ENCODE measurements at places on chromosomes 2 and 18.
A peak's percentile ranks its signal among the peaks of the same experiment; 100 is the strongest.

- DNase-seq: no peak
Observed at GRCh38 chr2:23480957-23481797, 96.2 kb downstream of the KLHL29 start.

DNA sequence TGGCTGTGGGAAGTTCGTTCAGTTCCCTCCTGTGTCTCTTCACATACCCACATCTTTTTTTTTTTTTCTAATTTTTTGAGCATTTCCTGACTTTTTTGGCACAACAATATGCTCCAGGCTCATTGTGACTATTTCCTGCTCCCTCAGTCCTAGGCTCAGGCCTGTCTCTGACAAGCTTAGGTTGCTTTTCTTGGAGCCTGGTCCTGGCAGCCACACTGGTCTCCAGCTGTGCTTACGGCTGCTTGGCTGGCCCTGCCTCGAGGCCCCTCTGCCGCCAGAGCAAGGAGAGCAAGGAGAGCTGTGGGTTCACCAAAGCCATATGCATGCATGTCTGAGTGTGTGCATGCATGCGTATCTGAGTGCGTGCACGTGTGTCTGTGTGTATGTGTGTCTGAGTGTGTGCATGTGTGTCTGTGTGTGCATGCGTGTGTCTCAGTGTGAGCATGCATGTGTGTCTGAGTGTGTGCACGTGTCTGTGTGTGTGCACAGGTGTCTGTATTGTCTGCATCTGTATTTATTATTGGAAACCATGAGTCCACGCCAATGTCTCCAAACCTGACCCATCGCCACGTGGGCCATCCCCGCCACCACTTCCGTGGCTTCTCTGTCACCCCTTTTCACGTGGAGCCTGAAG lies 766.1 kb upstream of the SALL3 start:
- no peak for DNase-seq

DNA sequence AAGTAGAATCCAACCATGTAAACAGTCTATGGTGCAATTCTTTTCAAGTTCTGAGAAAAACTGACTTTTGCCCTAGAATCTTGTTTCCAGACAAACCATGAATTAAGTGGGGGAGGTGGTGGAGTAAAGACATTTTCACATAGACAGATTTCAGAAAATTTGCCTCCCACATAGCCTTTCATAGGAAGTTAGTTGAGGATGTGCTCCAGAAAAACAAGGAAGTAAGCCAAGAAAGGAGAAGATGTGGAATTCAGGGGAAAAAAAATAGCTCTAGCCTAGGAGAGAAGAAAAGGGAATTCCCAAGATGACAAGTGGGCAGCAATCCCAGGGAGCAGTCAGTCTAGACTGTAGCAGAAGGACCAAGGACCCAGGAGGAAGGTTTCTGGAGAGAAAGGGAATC lies 17.4 kb downstream of the RUFY4 start:
- DNase-seq: no peak

- DNase-seq: no peak
Observed at GRCh38 chr2:106982350-106982749, 96.4 kb upstream of the ST6GAL2 start.

GRCh38 chr2:88613921-88614320 lies 13.3 kb downstream of the EIF2AK3 start:
- DNase-seq: no peak

DNA sequence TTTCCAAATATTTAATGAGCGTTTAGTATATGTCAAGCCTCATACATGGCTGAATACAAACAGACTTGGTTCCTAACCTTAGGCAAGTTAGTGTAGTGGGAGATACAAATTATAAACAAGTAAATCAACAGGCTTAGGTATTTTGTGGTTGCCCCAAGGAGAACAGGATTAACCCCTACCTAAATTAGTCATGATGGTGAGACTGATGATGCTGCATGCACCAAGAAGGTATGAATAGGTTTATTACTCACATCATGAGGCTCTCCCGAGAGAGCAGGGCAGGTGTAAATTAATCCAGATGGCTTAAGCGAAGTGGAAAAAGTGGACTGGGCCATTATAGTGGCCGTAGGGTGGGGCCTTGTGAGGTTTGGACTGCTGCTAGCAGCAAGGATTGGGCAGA lies 118.1 kb upstream of the GCFC2 start:
- DNase-seq: no peak

DNA sequence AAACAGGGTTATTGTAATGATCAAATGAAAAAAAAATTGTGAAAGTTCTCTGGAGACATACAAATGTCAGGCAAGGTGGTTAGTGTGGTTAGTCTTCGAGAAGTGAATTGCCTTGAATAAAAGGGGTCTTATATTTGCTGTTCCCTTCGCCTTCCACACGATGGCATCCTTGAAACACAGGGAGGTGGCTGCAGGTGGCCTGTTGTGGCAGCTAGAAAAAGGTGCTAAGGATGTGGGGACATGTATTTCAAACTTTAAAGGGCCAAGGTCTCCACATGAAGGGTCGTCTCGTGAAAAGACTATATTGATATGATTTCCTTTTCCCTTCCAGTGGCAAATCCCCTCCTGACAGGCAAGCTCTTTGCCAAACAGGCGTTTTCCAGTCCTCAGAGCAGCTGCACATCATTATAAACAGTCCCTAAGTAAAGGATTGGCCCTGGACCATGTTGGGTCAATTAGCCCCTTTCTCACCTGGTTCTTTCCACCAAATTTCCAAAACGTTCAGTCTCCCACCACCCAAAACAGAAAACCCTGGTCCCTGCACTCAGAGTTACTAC lies 68.5 kb downstream of the COPS8 start:
- DNase-seq: peak; percentile 58

GRCh38 chr2:173282795-173283545 lies 71.7 kb upstream of the CDCA7 start:
- DNase-seq: no peak

DNA sequence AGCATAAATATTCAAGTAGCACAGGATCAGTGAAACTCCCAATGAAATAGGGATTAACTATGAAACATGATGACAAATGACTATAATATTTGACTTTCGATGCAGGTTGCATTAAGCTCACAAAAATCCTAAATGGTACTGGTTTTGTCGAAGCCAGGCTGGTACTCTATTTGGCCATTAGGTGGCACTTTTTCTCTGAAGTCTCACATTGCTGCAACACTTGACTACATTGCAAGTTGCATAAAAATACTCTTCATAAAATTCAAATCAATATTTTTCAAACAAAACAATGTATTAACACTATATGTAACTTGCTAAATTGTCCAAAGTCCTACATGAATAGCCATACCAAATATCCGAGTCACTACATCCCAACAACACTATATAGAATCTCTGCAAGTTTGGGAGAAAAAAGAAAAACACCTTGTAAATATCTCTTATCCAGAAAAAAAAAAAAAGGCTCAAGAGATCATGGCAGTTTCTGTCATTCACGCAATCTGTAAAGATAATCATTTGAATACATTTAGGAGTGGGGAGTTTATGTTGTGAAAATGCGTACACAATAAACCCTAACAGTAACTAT lies 9.5 kb downstream of the RTTN start:
- peak; percentile 46 for DNase-seq

GRCh38 chr2:238240757-238241711 lies 1.2 kb upstream of the HES6 start:
- peak; percentile 34 for DNase-seq

DNA sequence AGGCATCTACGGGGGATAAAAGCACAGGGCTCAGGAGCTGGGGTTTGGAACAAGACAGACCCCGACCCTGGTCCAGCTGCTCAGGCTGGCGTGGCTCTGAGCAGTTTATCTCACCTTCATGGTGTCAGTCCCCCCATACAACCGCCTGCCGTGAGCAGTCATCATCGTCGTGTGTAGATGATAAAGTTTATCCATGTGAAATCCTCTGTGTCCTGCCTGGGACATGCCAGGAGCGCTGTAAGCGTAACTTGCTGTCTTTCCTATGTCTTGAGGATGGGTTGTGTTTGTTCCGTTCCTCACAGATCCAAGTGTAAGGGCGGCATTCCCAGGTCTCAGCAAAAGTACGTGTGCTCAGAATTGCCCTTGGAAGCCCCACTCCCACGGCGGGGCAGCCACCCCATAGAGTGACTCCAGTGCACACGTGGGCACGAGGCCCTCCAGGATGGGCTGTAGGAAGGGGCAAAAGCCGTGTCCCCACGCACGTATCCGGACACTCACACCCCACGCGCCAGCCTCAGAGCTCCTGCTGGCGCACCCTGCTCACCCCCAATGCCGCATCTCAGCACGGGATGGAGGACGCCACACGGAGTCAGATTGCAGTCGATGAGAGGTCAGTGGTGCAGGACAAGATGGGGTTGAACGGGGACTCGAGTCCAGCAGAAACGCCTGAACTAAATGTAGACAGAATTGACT lies 50.9 kb downstream of the ADI1 start:
- DNase-seq: no peak

- DNase-seq: no peak
Observed at GRCh38 chr18:33557706-33558105, 20.3 kb upstream of the ASXL3 start.

DNA sequence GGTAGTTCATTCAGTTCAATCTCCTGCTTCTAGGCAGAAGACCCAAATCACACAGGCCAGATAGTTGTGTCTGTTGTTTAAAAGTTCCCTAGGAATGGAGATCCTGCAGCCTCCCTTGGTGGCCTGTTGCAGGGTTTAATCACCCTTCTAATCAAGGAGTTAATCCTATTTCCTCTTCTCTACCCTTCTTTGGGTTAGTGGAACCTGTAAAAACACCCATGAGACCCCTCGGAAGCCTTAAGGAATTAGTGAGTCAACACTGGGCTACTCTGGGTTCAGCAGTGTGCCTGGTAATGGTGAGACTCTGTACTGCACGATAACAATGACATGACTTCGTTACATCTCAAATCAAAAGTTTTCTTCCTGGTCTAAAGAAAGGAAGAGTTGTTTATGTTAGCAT lies 217.6 kb upstream of the NRP2 start:
- no peak for DNase-seq

DNA sequence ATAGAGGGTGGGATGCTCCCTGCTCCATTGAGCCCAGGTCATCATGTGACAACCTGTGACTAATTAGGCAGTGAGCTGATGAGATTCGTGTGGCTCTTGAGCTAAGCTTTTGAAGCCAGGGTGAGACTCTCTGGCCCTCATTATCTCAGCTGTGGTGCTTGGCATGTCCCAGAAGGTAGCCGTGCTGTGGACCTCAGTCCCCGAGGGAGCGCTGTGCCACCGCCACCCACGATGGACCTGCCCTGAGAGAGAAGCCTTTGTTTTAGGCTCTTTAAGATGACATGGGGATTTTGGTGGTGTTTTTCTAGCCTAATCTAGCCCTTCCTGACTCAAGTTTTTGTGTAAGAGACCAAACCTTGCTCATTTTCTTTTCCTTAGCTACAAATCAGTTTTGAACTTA lies 66.4 kb downstream of the NEDD4L start:
- no peak for DNase-seq

- DNase-seq: peak; percentile 73
Observed at GRCh38 chr2:231034291-231034882, 2.9 kb upstream of the C2orf72 start.

DNA sequence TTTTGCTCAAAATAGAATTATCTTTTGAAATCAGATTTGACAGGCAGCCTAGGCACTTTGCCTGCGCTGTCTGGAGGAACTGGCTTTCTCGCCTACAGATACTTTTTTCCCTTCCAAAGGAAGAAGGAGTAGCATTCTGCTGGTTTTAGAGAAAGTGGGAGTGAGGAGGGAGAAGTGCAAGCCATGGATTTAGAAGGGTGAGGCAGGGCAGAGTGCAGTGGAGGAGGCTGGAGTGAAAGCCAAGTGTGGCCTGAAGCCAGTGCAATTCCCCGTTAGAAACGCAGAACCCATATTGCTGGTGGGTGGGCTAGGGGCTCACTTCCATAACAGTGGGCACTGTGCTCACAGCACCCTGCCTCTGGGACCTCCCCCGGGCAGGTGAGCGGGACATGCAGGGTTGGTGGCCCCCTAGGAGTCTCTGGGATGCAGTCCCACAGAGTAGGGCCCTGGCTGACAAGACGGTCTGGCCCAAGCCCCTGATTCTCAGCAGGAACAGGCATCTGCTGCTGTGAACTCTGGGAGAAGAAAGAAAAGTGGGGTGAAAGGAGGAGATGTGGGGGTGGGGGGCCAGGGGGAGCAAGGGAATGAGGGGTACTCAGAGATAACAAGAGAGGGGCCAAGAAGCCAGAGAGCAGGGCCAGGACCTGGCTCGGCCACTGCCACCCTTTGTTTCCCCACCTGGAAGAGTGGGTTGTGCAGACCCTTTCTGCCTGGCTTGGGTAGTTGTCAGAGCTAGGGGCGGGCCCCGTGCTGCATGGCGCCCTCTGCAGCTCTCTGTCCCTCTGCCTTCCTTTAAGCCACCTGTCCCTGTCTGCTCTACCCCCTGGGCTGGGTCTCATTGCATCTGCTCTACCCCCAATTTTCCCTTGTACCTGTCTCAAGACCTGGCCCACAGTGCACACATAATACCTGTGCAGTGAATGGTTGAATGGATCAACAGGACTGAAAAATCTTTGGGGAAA lies 273.5 kb upstream of the HS6ST1 start:
- no peak for DNase-seq

DNA sequence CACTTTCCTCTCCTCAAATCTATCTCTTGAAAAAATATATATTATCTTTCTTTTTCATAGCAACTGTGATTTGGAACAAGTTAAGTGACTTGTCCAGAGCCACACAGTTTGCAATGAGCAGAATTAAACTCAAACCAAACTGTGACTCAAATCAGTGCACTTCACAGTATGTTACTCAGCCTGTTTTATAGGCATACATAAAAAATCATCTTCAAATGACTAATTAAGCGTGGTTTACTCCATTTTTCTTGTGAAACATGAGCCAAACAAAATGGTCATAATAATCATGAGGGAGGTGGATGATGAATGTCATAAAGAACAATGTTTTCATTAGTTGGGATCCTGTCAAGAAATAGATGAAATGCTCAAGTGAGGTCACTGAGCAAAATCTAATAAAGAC lies 6.1 kb upstream of the CCDC178 start:
- DNase-seq: no peak

- no peak for DNase-seq
Observed at GRCh38 chr2:161650116-161651015, 26.1 kb downstream of the SLC4A10 start.

- no peak for DNase-seq
Observed at GRCh38 chr2:129747500-129748125, 231.9 kb upstream of the RAB6C start.

DNA sequence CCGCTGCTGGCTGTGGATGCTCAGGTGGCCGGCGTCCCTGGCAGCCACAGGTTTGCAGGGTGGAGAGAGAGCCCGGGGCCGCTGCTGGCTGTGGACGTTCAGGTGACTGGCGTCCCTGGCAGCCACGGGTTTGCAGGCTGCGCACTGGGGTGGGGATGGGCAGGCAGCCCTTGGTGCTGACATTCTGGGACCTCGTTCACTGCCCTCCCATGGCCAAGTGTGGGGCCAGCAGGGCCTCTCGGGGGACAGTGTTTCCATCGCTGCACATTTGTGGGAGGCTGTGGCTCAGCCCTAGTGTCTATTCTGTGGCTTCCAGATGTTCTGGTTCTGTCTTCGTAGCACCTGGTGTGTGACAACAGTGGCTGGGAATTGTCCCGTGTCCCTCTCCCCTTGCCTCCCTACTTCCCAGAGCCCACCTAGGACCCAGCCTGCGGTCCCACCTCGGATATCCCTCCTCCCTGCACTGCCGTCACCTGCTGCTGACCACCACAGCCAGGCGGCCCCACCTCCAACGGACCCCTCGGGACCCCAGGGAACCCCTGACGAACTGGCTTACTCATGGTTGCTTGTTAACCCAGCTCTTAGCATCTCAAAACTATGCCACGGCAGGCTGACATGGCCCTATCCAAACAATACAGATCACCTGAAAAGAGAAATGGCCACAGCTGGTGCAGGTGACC lies 915 bp downstream of the CROCC2 start:
- DNase-seq: no peak
